ENCODE measurements at places on chromosomes 3 and 15.

DNA sequence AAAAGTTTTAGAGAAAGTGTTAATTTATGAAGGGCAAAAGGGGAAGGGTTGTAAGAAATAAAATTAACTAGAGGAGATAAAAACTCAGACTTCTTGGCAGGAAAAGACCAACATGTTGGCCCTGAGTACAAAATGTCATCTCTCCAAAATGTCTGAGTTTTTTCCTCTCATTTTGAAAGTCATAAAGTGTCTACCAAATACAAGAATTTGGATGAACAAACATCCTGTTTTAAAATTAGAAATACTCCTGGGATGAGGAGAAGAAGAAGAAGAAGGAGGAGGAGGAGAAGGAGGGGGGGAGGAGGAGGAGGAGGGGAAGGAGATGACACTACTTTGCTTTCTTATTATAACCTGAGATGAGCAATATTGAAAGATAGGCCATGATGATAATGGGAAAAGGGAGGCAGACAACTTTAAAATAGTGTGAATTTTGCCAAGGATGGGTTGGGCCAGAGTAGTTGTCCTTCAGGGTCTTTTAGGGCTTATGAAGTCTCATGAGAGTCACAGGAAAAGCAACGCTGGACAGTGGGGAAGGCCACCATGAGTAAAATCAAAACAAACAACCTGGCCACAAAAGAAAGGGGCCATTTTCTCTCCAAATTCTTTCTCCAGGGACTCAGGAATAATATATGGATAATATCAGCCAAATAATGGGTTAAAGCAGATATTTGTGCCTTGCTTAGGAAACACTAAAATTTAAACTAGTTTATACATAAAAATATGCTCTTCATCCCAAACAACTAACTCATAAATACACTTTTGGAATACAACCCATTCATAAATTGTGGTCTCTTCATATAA, 632.9 kb downstream of the EPHA3 start:
- no peak for DNase-seq

DNA sequence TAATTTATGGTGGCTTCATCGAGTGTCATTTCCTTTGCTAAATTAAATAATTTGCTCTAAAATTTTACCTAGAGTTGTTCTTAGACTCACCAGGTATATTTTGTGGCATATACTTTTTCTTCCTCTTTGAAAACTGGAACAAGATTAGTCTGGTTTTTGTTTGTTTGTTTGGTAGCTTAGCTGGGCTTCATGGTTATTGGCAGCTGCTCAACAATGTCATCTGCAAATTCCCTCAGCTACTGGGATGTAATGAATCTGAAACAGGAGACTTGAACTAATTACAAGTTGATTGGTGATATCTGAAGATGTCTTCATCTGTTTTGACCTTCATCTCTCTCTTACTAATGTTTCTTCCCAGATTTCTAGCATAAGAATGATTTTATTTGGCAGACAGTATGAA, 270.5 kb upstream of the P2RY1 start:
- DNase-seq: no peak

- DNase-seq: no peak
Observed at GRCh38 chr3:123608263-123608937, 23.5 kb upstream of the HACD2 start.

DNA sequence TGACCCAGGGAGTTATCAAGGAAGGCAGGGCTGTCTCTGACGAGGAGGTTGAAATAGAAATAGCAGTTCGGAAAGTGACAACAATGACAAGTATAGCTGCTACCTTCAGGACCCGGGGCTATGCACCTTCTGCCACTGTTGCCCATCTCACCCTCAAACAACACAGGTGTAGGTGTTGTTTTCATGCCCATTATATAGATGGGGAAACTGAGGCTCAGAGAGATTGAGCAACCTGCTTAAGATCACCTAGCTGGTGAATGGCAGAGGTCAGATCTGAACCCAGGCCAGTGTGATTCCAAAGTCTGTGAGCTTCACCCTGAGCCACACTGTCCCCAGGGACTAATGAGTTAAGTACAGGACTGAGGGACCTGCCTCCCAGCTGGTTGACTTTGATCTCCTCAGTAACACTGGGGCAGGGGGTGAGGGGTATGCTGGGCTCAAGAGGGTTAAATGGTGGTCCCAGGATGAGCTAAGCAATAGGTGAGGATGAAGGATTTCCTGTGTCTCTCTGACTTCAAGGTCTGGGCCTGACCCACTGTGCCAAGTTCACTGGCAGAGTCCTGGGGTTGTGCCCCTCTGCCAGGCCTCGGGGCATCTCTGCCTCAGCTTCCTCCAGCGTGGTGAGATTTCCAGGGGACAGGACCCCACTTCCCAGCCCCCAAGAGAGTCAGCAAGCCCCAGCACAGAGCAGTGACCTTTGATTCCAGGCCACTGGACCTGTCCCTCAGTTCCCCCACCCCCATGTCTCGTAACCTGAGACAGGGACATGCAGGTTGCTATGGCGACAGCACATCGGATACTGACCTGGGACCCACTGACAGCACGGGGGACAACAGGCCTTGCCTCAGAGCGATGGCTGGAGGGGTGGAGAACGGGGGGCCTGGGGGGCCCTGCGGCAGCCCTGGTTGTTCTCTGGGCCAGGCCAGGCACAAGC, 35.0 kb downstream of the ATP2B2 start:
- no peak for DNase-seq

DNA sequence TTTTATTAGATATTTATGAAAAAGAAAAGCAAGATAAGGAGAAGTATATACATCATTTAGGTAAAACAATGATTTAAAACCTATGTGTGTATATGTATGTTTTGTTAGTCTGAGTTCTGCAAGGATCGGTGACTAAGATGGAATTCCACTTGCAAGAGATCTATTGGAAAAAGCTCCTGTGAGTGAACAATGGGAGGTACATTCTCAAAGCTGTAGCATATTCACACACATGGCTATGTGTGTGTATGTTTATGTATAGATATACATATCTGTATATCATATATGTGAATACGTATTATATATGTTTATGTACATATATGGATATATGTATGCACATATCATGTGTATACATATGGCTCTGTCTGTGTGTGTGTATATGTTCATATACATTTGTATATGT, 54.3 kb downstream of the AMOTL2 start:
- DNase-seq: no peak

GRCh38 chr3:102036472-102036871, 187.2 kb downstream of the NFKBIZ start:
- no peak for DNase-seq

DNA sequence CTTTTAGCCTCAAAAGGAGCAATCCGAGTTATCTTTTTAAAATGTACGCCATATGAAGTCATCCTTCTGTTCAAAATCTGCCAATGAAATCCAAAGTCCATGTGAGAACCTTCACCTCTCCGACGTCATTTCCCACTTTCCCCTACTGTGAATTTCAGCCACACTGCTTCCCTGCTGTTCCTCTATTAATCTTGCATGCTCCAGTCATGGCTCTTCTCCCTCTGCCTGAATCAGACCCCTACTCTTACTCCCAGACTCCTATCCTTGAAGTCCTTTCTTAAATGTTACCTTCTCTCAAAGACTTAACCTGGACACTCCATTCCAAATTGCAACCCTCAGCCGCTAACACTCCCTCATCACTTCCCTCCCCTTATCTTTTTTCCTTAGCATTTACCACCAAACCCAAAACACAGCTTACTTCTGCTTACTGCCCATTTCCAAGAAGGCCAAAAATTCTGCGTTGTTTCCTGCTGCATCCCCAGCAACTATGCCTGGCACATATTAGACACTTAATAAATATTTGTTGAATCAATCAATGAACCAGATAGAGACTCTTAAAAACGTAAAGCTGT, 1.2 kb downstream of the NKIRAS1 start:
- no peak for DNase-seq

GRCh38 chr15:91099616-91099994, 452 bp upstream of the SV2B start:
- peak; percentile 23 for DNase-seq

DNA sequence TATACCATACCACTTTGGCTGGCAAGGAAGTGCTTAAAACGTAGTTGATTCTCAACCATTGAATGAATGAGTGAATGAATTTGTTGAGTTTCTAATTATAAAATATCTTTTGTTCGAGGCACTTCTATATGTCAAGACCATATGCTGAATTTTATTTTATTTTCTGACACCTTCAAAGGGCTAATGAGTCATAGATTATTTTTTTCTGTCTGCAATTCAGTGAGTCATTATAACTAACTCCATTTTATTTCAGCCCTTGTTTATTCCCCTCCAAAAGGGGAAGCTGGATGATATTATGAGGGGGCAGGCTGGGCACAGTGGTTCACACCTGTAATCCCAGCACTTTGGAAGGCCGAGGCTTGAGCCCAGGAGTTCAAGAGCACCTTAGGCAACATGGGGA, 142.4 kb downstream of the P2RY1 start:
- DNase-seq: no peak

GRCh38 chr3:152779653-152780052, 55.3 kb upstream of the P2RY1 start:
- no peak for DNase-seq

- DNase-seq: no peak
Observed at GRCh38 chr3:50294492-50295403, 2.5 kb upstream of the IFRD2 start.

- DNase-seq: no peak
Observed at GRCh38 chr15:58442122-58442521, 10.3 kb downstream of the LIPC start.

DNA sequence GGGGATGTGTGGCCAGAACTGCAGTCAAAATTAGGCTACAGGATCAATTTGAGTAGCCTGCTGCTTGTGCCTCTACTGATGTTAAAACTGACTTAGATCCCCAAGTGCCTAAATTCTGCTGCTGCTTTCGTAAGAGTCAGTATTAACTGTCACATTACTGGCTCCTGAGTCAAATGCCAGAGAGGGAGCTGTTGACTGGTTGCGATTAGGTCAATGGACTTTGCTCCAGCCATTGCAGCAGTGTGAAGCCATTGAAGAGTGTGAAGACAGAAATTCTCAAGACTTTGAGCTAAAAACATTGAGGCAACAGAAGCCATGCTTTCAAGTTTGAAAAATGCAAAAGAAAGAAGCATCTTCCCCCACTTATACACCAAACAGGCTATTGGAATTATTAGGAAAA, 151.1 kb upstream of the MITF start:
- DNase-seq: no peak

GRCh38 chr3:71185733-71186455, 397.6 kb downstream of the FOXP1 start:
- no peak for DNase-seq

- DNase-seq: no peak
Observed at GRCh38 chr3:172324611-172325203, 123.5 kb downstream of the GHSR start.

DNA sequence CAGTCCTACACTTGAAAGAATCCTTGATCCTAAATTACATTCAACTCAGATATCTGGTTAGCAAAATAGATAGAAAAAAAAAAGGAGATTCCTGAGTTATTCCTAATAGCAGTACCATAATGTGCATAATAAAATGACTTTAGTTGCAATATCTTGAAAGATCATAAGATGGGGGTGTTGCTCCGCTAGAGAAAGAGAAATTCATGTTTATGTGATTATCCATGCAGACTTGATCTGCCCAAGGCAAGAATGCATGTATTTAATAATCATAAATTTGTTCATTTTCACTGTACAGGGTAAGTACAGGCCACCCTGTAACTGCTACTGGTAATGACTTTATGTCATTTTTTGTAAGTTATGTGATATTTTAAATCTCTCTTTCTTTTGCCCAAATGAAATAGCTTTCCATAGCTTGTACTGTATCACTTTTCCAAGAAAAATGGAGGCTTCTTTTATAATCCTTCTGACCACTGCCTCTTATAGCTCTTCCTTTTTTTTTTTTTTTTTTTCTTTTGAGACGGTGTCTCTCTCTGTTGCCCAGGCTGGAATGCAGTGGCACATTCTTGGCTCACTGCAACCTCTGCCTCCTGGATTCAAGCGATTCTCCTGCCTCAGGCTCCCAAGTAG, 84.6 kb downstream of the HCN4 start:
- no peak for DNase-seq

DNA sequence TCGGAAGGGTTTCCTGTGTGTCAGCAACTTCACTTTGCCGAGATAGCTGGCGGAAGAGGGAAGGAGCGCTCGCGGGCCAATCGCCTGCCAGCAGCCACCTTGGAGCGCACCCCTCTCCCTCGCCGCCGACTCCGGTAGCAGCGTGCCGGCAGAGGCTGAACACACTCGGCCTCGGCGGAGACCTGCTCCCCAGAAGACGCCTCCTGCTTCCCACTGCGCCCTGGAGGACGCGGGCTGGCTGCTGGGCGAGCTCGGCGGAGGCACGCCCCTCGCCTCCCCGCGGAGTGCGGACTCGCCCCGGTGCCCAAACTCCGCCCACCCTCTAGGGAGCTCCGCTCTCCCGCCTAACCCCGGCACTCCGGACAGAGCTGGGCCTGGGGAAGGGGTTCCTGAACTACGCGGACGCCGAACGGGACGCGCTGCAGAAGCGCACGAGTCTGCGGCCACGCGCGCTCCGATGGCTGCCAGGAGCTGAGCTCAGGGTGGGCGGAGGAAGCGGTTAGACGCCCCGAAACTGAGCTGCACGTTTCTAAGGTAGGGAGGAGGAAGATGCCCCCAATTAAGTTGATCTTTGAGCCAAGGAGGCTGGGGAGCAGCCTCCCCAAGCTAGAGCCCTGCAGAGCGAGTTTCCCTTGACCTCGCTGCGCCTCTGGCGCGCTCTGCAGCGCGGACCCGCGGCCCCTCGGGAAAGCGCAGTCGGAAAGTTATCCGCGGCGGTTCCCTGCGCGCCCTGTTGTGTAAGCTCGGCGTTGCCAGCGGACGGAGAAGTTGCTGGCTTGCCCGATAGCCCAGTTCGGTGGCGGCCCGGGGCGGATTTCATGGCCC, at the start of gene P2RY1:
P2RY1 (plus strand) TSS at position 356 of the 825 bp plus-strand sequence. CDS start 652 bp downstream, outside the sequence.
- DNase-seq: peak; percentile 56

- no peak for DNase-seq
Observed at GRCh38 chr3:157128771-157129681, 30.9 kb downstream of the CCNL1 start.

DNA sequence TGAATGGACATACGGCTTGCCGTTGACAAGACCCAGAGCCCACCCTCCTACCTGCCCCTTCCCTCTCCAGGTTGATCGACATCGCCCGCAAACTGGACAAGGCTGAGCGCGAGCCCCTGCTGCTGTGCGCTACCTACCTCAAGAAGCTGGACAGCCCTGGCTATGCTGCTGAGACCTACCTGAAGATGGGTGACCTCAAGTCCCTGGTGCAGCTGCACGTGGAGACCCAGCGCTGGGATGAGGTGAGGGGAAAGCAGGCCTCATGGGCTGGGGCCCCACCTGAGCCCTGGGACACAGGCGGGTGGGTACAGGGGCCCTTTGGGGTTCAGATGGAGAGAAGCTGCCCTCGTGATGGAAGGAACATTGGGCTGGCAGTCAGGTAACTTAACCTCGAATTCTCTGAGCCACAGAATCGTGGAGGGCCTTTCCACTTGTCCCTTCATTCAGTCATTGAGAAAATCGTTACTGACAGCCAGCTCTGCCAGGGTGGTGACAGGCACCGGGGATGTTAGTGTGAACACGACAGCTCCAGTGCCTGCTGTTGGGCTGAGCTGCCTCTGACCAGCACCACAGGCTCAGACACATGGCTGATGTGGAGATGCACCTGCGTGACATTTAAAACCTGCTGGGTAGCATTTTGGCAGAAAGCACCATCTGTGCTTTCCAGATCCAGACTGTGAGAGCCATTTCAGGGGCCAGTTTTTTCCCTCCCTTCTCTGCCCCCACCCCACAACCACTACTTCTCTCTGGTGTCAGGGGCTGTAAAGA, 25.6 kb upstream of the RHO start:
- DNase-seq: no peak

- DNase-seq: no peak
Observed at GRCh38 chr3:182148360-182148759, 436.6 kb downstream of the SOX2 start.

GRCh38 chr3:1172644-1173043, 79.8 kb downstream of the CNTN6 start:
- DNase-seq: no peak

GRCh38 chr3:142019794-142020320, 129.5 kb downstream of the TFDP2 start:
- DNase-seq: no peak
